ENCODE measurements at places on chromosomes 5 and 9.

GRCh38 chr9:71515107-71515506 lies 253.2 kb downstream of the CEMIP2 start:
- DNase-seq: no peak

DNA sequence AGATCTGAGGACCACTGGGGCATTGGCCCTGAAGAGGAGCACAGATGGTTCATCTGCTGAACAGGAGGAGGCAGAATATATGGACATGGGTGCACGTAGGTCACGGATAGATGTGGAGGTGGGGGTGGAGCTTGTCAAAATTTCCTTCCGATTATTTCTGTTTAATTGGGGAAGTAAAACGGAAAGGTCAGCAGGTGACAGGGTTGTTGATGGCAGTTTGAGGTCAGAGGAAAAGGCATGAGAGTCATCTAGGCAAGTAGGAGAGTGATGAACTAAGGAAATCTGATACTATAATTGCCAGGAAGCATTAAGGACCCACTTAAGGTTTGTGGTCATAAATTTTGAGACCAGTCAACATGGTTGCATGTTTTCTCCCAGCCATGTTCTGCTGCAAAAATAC lies 8.4 kb upstream of the FAM81B start:
- DNase-seq: no peak

- no peak for DNase-seq
These were observed 1172.5 kb downstream of the CDH12 start for GRCh38 chr5:21680641-21681040.

DNA sequence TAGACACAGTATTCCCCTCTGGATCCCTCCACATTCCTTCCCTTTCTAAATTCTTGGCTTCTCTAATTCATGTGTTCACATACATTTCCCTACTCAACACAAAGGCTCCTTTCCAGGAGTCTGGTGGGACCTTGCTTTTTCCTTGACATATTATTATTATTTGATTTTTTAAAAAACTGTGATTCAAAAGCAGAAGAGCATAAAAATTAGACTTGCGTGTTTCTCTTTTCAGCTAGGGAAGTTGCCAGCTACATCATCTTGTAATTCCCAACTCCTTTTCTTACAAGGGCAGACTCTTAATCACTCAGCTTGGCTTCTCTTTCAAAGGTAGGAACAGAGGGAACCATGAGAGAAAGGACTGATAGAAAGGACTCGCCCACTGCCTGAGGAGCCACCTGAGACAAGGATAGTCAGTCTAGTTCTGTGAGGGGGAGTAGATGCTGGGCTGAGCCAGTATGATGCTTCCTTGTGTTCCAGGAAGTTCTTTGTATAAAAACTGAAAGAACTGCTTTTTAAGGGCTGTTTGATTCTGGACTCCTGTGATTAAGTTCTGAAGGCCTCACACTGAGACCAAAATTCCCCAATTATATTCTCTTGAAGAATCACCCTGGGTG lies 51.0 kb upstream of the DPYSL3 start:
- no peak for DNase-seq

DNA sequence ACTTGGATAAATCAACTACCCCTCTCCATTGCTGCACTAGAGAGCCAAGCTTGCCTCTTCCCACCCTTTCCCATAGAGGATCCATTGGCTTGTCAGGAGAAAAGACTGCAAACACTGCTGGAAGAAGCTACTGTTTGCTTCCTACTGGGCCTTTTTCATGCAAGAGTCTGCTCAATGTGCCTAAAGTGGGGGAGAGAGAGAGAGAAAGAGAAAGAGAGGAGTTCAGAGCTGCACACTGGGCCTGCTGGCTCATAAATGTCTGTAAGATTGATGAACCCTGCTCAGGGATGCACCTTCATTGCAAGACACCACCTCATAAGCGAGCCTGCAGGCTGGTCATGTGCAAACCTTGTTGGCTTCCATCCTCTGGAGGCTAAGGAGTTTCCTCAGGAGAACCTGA lies 269.4 kb downstream of the ZNF608 start:
- no peak for DNase-seq

- DNase-seq: no peak
These were observed 357.8 kb downstream of the ICE1 start for GRCh38 chr5:5780253-5780652.

DNA sequence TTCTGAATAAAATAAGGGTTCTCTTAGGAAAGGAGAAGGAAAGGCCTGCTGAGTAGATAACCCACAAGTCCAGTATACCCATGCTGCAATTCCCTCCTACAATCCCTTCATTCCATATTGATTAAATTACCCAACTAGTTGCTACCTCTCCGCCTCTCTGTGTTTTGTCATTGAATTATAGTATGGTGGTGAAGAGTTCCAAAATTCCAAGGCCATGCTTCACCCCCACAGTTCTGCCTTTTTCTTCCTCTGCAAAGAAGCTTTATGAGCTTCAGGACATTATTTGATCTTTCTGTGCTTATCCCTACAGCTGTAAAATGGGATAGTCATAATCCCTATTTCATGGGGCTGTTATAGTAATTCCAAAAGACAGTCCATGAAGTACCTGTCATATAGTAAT lies 215.6 kb downstream of the ACTL7B start:
- no peak for DNase-seq

DNA sequence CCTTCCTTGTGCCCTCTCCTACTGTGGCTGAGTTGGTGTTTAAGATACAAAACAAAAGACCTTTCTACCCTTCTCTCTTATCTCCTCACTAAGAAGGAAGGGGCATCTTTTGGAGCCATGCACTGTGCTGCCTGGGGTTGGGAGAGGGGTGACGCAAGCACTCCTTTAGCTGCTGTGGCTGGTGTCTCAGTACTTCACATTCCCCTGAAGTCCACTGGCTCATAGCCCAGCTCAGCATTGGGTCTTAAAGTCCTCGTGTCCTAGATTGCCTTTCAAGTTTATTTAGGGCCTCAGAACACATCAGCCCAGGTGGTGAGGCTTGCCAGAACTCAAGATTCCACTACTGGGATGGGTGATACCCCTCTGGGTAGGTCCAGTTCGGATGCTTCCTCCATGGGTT lies 325.9 kb upstream of the CYLC2 start:
- no peak for DNase-seq

- DNase-seq: no peak
These were observed 673.9 kb upstream of the RGMB start for GRCh38 chr5:98099448-98100105.

DNA sequence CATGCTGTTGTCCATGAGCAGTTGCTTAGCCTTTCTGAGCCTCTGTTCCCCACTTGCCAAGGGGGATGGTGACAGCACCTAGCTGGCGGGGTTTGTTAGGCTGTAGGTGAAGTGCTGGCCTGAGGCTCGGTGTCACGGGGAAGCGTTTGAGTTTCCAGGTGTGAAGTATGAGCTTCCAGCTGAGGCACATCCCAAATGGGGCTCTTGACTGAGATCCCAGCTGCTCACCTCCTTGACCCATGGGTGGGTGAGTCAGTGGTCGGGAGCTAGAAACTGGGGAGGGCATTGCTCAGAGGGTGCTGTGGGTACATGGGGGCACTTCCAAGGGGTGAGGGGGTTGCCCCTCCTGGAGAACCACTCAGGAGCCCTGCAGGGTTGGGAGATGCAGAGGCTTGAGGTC lies 26.4 kb upstream of the RNF130 start:
- no peak for DNase-seq

DNA sequence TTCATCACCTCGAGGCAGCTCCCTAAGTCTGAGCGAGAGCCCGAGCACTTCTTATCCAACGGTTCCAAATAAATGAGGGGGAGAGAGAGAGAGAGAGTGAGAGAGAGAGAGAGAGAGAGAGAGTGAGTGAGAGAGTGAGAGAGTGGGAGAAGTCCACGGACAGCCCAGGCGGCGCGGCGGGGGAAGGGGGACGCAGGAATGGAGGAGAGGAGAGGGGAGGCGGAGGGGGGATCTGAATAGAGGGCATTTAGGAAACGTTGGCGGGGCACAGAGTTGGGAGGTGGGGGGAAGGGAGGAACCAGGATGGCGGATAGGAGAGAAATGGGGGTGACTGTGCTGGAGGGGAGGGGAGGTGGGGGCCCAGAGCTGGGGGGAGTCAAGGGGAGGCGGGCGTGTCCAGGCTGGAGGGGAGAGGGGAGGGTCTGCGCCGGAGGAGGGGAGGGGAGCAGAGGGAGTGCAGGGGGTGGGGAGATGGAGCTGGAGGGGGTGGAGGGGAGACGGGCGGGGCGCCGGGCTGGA lies 398 bp upstream of the BASP1 start:
- DNase-seq: no peak

Measured in inflammatory macrophage (primary cell).